Right renal pelvis (tissue), 4 donors: ENCODE measurements at places on chromosomes 3 and 15.
A peak's percentile ranks its signal among the peaks of the same experiment; 100 is the strongest.

GRCh38 chr15:31489801-31490646, 163.4 kb downstream of the KLF13 start:
- DNase-seq = no peak

- no peak for DNase-seq
Observed at GRCh38 chr3:45560281-45560971, 34.1 kb upstream of the LIMD1 start.

GRCh38 chr3:68234076-68234780, 579.8 kb upstream of the SUCLG2 start:
- no peak for DNase-seq

DNA sequence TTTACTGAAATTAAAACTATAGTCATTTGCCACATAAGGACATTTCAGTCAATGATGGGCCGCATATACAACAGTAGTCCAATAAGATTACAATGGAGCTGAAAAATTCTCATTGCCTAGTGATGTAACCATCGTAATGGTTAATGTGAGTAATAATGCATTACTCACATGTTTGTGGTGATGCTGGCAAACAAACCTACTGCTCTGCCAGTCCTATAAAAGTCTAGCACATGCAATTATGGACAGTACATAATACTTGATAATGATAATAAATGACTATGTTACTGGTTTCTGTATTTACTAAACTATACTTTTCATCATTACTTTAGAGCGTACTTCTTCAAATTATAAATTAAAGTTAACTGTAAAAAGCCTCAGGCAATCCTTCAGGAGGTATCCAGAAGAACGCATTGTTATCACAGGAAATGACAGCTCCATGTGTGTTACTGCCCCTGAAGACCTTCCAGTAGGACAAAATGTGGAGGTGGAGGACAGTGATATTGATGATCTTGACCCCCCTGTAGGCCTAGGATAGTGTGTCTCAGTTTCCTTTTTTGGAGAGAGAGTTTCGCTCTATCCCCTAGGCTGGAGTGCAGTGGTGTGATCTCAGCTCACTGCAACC, 102.7 kb downstream of the ATP1B3 start:
- no peak for DNase-seq

GRCh38 chr3:114379266-114379665, 85.4 kb downstream of the TIGIT start:
- no peak for DNase-seq

DNA sequence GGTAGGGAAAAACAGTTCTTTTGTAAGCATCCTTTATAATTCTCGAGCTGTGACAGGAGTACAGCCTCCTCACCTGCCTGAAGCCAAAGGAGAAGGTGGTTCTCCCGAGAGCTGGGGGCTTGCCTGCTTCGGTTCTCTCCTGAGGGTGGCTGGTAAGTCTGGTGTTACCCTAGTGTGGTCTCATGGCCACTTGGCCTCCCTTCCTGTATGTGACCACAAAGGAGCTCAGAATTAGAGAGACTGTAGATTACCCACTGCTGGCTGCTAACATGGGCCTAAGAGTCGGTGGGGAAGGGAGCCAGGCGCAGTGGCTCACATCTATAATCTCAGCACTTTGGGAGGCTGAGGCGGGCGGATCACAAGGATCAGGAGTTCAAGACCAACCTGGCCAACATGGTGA, 12.6 kb downstream of the PDHB start:
- no peak for DNase-seq

GRCh38 chr3:37279236-37279635, 104.9 kb upstream of the LRRFIP2 start:
- DNase-seq = no peak

DNA sequence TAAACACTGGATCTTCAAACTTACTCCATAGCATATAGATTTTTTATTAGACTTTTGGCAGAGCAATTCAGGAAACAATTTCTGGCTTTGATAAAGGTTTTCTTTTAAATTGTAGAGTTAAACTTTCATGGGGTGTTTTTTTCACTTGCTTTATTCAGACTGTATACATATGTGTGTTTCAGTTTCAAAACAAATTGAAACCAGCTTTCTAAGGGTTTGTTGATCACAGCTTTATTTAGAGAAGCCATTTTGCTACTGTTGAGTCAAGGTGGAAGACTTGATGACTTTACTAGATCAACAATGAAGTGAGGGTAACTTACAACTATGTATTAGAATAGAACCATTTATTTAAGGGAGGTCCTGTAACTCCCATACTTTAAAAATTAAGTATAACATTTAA, 6.2 kb downstream of the UBE2E1 start:
- no peak for DNase-seq

DNA sequence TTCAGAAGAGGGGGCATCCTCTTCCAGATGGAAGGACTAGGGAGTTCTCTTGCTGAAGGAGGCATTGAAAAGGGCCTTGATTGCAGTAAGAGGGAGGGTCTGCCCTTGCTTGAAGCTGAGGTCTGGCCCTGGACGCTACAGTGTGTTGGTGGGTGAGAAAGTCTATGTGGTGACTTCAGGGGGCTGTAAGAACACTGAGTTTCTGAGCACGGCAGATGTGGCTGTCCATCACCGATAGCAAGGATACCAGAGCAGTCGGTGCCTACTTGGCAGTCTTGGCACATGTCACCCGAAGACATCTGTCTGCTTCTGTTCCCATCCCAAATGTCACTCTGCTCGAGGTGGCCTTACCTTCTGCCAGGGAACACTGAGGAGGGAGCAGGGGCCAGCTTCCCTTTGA, 631.1 kb upstream of the CFAP20DC start:
- DNase-seq = no peak

GRCh38 chr3:71524672-71525071, 58.9 kb downstream of the FOXP1 start:
- DNase-seq = peak; percentile 70

- no peak for DNase-seq
Observed at GRCh38 chr3:20055020-20055775, 15.0 kb downstream of the KAT2B start.

DNA sequence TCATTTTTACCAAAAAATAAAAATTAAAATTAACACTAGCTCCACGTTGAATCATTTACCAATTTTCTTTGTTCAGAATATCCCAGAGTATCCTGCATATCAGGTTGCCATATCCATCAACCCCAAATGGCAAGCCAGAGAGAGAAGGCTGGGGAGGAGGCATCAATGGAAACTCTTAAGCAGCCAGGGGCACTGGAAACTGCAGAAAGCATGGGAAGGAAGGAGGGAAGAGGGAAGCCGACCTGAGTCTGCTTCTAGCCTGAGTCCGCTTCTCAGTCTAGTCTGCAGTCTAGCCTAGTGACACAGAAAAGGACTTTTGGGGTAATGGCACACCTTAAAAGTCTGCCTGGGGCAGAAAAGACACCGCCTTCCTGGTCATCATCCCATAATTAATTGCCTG, 1.6 kb upstream of the MTHFS start:
- no peak for DNase-seq

DNA sequence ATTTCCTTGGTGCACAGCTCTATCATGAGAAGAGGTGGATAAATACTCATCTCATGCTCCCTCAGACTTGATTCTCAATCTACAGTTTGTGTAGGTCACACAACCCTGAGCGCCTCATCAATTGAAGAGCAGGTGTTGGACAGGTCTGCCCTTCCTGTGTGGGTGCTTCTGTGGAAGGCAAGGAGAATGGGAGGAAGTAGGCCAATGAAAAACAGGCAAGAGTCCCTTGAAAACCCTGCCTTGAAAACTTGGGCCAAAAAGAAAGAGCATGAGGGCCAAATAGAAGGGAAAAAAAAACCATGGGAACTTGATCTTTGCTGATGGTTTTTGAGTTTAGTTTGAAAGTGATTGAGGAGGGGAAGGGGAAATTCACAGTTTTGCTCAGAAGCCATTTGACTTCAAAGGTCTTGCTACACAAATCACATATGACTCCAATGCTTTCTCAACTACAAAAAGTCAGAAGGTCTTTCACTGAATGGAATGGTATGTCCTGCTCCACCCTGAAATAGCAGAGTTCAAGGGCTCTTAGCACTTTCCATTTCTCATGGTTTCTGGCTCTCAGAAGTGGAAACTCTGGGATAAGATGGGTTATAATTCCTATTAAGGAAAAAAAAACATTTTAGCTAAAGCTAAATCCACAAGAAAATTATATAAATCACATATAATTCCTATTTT, 37.2 kb upstream of the TM4SF1 start:
- DNase-seq = peak; percentile 18

GRCh38 chr15:50261981-50262380, 3.5 kb downstream of the HDC start:
- DNase-seq = no peak

DNA sequence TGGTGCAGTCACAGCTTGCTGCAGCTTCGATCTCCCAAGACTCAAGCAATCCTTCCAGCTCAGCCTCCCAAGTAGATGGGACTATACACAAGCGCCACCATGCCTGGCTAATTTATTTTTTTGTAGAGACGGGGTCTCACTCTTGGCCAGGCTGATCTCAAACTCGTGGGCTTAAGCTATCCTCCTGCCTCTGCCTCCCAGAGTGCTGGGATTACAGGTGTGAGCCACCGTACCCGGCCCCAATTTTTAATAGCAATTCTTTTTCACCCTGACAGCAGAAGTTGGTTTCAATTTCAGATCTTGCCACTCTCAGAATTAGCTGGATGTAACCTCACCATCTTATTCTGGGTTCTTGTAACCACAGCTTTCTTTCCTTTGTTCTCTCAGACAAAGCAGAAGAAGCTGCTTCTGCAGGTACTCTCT, 64.8 kb downstream of the TRIM71 start:
- no peak for DNase-seq

DNA sequence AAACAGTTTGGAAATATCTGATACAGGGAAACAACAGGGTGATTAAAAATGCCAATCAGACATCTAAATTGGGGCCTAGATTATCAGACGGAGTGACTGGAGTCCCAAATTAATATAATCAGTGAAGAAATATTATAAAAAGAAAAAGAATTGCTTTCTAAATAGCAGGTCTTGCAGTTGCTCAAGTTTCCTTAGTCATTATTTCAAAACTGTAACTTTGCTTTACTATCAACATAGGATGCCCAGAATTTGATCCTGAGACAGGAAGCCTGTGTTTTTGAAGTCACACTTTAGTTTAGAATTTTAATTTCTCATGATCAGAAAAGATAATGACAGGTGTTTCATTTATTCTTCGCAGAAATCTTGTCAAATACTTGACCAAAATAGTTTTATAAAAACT, 105.9 kb downstream of the IL1RAP start:
- DNase-seq = no peak

DNA sequence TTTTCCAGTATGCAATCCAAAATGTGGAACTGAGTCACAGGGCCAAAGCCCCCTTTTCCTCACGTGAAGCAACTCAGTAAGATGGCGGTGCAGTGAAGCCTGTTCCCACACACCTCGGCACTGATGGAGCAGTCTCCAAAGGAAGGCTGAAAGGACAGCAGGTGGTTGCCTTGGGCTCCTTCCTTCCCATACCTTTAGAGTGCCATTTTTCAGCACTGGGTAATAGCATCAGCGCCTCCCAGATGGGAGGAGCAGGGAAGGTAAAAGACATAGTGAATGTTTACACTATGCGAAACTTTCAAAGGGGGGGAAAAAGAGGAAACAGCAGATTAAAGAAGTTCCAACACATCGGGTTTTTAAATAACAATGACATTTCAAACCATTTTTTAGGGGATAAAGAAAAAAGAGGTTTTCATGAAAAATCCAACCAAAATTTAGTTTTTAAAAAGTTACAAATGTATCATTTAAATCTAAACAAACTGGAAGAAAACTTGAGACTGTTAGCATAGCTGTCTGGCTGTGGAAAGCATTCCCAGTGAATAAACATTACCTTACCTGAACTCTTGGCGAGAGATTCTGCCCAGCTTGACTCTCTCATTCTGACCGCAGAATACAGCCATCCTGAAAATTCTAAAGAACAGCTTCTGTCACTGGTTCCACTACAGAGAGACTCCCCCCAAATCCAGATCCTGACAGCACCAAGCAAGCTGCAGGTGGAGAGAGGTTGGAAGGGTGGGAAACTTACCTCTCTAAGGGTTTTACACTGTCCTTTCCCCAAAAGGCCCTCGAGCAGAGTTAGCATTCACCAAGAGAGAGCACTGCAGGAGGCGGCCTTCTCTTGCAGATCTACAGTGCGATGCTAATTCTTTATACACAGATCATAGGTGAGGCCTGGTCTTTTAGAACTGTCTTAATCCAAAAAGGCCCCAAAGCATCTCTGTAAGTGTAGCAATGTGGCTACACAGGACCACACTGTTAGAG, 32.6 kb downstream of the ABCC5 start:
- no peak for DNase-seq

- DNase-seq = no peak
Observed at GRCh38 chr15:84648539-84648938, 5.5 kb downstream of the WDR73 start.

GRCh38 chr3:109081746-109082510, 36.0 kb downstream of the MORC1 start:
- no peak for DNase-seq

DNA sequence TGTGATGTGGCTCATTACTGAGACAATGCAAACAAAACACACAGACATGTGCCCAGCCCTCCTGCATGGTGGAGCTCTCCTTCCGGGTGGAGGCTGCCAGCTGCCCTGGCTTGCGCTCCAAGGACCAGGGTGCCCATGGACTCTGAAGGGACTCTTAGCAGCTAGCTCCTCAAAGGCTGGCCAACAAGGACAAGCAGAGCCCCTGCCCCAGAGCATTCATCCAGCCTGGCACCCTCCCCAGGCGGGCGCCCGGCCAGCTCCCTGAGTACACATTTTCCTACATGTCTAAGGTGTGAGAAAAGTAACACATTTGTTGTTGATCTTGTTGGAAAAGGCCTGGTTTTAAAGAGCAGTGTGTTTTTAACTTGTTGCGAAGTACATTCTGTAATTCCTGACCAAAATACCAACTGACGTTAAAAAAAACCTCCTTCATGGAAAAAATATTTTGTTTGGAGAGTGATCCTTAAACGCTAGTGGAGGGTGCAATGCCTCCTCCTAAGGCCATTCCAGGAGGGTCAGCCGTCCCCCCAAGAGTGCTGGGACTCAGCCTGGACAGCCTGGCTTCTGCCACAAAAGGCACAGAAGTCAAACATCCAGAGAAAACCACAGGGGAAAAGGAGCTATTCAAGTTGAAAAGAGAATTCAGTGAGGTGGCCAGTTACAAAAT, 86.9 kb downstream of the KLF15 start:
- DNase-seq = no peak

DNA sequence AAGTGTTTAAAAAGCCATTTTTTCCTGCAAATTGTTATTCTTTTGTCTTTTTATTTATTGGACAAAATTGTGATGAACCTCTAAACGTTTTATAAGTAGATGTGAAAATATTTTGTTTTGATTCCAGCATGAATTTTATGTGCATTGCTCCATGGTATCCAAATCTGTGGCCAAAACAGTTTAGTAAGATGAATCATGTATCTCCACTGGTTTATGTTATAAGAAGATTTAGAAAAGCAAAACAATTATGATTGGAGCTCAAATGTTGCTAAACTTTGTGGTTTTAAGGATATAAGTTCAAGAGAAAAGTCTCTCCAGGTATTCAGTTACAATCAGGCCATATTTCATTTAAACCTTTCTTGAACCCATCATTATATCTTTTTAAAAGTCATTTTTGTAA, 80.9 kb downstream of the NECTIN3 start:
- no peak for DNase-seq

DNA sequence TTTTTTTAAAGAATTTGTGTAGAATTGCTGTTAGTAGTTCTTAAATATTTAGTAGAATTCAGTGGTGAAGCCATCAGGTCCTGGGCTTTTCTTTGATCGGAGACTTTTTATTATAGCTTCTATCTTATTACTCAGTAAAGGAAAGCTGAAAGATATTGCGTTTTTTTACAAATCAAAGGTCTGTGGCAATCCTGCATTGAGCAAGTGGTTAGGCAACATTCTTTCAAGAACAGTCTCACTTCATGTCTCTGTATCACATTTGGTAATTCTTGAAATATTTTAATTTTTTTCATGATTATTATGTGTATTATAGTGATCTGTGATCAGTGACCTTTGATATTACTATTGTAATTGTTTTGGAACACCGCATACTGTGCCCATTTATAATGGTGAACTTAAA, 140.8 kb downstream of the UNC13C start:
- no peak for DNase-seq
